ENCODE measurements at places on chromosomes 12 and 14. TPM values are rescaled to one million over a fixed set of nuclear protein-coding genes. Genes with fewer than 3 reads are reported as not detected.

Gene GPR65
- 0.53 TPM for total RNA-seq

Gene IFI27
- 5.6 TPM for total RNA-seq

Gene IPO4
- 19.9 TPM for total RNA-seq

Gene SYCP3
- total RNA-seq = 0.13 TPM

Gene DDX54
- total RNA-seq = 20.7 TPM

Gene TMEM63C
- total RNA-seq = 0.71 TPM

Gene KRT79
- total RNA-seq = not detected

Gene XPOT
- total RNA-seq = 37.2 TPM

Gene SERPINA12
- total RNA-seq = not detected

Gene PRB2
- total RNA-seq = not detected

Gene PLEKHD1
- total RNA-seq = 0.53 TPM

Gene GPHB5
- total RNA-seq = not detected

Gene ACOT4
- total RNA-seq = 0.31 TPM

Gene MIPOL1
- total RNA-seq = 10.5 TPM

Gene P2RX2
- total RNA-seq = not detected

Gene FAM186B
- total RNA-seq = 0.18 TPM

Gene POTEM
- total RNA-seq = not detected

Gene GPR162
- 11.3 TPM for total RNA-seq

Gene GLI1
- 7.1 TPM for total RNA-seq

Gene CCDC92
- total RNA-seq = 7.4 TPM

Gene CFAP54
- 0.35 TPM for total RNA-seq

Gene KCNK13
- 0.22 TPM for total RNA-seq

Gene NANOG
- 0.04 TPM for total RNA-seq

Gene TPCN1
- total RNA-seq = 17.1 TPM

Gene BATF
- 0.44 TPM for total RNA-seq

Gene DRAM1
- total RNA-seq = 1.7 TPM

Gene CCNB1IP1
- 76.1 TPM for total RNA-seq

Gene TAMALIN
- total RNA-seq = 17.1 TPM

Gene PDE3A
- total RNA-seq = 11.3 TPM

Gene SIX1
- 46.2 TPM for total RNA-seq

Gene EGLN3
- 43.6 TPM for total RNA-seq

Gene PTPRQ
- total RNA-seq = 0.71 TPM

Gene TAS2R8
- 0.04 TPM for total RNA-seq

Gene KRT85
- total RNA-seq = not detected

Gene VASH1
- total RNA-seq = 18.6 TPM

Gene ENDOU
- 0.31 TPM for total RNA-seq

Gene SLC10A1
- not detected for total RNA-seq

Gene ERH
- total RNA-seq = 83.6 TPM

Gene ZBTB1
- 34.8 TPM for total RNA-seq

Gene LRRK2
- 5.9 TPM for total RNA-seq

Gene EIF2S3B
- total RNA-seq = 0.71 TPM

Gene ADAM21
- total RNA-seq = 0.09 TPM

Gene TRHDE
- 2.3 TPM for total RNA-seq

Gene C12orf54
- 0.31 TPM for total RNA-seq

Gene SRRM4
- total RNA-seq = 0.13 TPM

Gene GYS2
- 0.13 TPM for total RNA-seq

Gene MYG1
- 47.5 TPM for total RNA-seq

Gene ARHGEF40
- total RNA-seq = 50.5 TPM

Gene FLRT2
- total RNA-seq = 78.3 TPM

Gene DCTN2
- total RNA-seq = 108 TPM
